ENCODE measurements at places on chromosomes 16 and 17. TPM values are rescaled to one million over a fixed set of nuclear protein-coding genes. Genes with fewer than 3 reads are reported as not detected.

The FBXO47 gene
- polyA plus RNA-seq: not detected

The ETV4 gene
- 32.2 TPM for polyA plus RNA-seq

GRCh38 chr16:87093804-87094555, 223.2 kb downstream of the C16orf95 start:
- DNase-seq: no peak

GRCh38 chr16:21644674-21645073, 7.7 kb downstream of the IGSF6 start:
- DNase-seq: no peak

- DNase-seq: no peak
Measured at GRCh38 chr17:9291912-9292560, 270.7 kb downstream of the NTN1 start.

GRCh38 chr17:17044846-17045561, 2.7 kb downstream of the MPRIP start:
- DNase-seq: no peak

DNA sequence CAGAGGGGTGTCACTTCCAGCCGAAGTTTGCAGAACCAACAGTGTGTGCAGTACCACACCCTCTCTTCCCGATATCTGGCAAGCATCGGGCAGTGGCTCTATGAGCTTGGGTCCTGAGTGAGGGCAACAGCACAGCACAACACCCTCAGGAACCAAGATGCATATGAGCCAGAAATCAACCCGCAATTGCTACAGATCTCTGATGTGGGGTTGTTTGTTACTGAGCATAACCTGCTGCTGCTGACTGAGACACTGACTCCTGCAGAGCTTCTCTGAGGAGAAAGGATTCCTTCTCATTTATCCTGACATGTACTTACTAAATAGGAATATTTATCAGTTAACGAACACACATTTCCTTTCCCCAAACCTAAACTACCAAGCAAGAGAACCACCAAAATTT, 218.3 kb downstream of the RBFOX3 start:
- no peak for DNase-seq

DNA sequence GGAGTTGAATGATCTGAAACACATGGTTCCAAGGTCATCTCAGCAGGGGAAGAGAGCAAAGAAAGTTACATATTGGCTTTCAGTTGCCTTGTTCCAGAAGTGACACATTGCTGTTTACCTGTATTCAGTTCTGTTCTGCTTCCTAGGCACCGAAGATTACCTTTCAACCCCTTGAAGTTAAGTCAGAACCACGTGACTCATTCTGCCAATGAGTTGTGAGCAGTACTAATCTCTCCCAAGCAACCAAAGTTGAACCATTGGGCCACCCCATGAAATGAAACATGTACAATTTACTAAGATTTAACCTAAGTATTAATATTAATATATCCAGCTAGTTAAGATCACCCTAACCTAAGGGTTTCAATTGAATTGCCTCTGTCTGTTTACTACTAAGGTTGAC, 439.2 kb upstream of the MAF start:
- DNase-seq: no peak

GRCh38 chr17:41456204-41456603, 11.0 kb downstream of the KRT32 start:
- DNase-seq: no peak
